HepG2 (cell line): ENCODE measurements at places on chromosomes 1 and 21. TPM values are rescaled to one million over a fixed set of nuclear protein-coding genes. Genes with fewer than 3 reads are reported as not detected.
A peak's percentile ranks its signal among the peaks of the same experiment; 100 is the strongest.

Gene CNR2
- polyA plus RNA-seq, result not detected in 2 replicates

Gene SIK1
- 11.8 and 14.5 TPM in 2 replicates for polyA plus RNA-seq

Gene RIPPLY3
- 2.1 and 2.9 TPM in 2 replicates for polyA plus RNA-seq

Gene MRPL55
- polyA plus RNA-seq, result 58.6 and 74.8 TPM in 2 replicates

Gene SEC16B
- polyA plus RNA-seq, result 4.6 and 6.9 TPM in 2 replicates

Gene KRTAP11-1
- not detected in 2 replicates for polyA plus RNA-seq

Gene C4BPB
- polyA plus RNA-seq, result 266 and 267 TPM in 2 replicates

Gene PAX7
- not detected in 2 replicates for polyA plus RNA-seq

Gene HSPB7
- polyA plus RNA-seq, result 0.10 and 0.20 TPM in 2 replicates

Gene TBX19
- 1.3 and 1.4 TPM in 2 replicates for polyA plus RNA-seq

Gene TIAM1
- polyA plus RNA-seq, result 0.13 and 0.24 TPM in 2 replicates

- DNase-seq, result no peak
These were observed 54.6 kb upstream of the DPT start for GRCh38 chr1:168783458-168784210.

DNA sequence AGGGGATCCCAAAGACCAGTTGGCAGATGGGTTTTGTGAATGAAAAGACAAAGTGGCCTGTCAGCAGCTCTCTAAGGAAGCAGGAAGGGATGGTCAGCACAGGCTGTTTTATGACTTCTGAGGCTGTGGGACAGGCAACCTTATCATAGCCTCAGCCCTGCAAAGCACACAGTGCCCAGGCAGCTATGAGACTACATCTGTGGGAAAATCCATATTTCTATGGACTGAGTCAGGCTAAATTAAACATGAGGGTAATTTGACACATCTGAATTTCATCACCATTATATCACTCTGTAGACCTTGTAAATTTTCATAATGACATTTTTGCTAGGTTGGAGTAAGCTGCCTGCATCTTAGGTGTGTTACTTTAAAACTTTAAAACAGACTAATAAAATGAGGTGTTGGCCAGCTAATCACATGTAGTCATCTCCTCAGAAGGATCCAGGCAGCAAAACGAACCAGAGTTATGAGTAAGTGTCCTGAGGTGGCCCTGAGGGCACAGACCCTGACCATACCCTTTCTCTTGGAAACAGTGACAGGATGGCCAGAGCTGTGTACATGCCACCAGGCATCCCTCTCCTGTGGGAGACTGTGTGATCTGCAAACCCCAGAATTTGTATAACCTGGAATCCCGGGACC, 14.6 kb downstream of the NGF start:
- DNase-seq, result no peak

GRCh38 chr1:159965263-159965662, 11.2 kb upstream of the SLAMF9 start:
- no peak for DNase-seq

GRCh38 chr1:166840309-166841274, 1.3 kb downstream of the POGK start:
- DNase-seq, result no peak

GRCh38 chr1:65997693-65998092, 205.0 kb downstream of the PDE4B start:
- no peak for DNase-seq

DNA sequence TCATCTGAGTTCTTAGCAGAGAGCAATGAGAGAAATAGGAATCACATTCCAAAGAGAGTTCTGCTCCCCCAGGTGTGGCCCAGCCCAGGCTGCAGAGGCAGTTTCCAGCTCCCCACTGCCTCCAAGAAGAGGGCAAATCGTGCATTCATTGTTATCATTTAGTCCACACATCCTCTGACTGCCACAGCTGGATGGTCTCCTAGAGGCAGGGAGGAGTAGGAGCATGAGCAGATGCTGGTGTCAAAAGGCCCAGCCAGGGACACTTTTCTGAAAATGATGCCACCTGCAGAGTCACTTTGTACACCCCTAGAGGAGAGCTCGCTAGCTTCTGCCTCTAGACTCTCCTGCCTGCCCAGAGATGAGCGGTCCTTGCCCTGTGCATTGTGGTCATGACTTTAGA, 33.6 kb upstream of the GNPAT start:
- no peak for DNase-seq

- DNase-seq, result peak; percentile 70
These were observed 31.1 kb upstream of the ZBTB40 start for GRCh38 chr1:22420455-22421053.

- peak; percentile 11 for DNase-seq
These were observed 188.9 kb downstream of the NRIP1 start for GRCh38 chr21:14875704-14876523.

- no peak for DNase-seq
These were observed 56.0 kb upstream of the C1orf21 start for GRCh38 chr1:184330875-184331274.

GRCh38 chr1:78687914-78688313, 38.3 kb downstream of the IFI44 start:
- DNase-seq, result no peak

DNA sequence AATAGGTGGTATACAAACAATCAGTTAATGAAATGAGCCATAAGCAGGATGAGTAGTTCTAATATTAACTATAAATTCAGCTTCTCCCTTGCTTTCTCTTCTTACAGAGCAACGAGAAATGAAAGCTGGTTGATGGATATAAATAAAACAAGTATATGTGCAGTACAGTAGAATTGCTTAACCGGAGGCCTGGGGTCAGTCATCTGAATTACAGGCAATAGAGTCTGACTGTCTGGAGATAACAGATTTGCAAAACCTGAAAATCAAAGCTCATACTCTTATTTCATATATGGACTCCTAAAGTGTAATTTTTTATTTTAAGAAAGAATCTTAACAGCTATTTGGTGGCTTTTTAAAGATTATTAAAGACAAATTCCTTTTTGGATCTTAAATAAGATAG, 43.1 kb upstream of the SGIP1 start:
- no peak for DNase-seq

GRCh38 chr1:40423264-40423642, 27.0 kb upstream of the ZFP69B start:
- no peak for DNase-seq

GRCh38 chr1:169250795-169251194, 116.8 kb downstream of the NME7 start:
- peak; percentile 80 for DNase-seq

DNA sequence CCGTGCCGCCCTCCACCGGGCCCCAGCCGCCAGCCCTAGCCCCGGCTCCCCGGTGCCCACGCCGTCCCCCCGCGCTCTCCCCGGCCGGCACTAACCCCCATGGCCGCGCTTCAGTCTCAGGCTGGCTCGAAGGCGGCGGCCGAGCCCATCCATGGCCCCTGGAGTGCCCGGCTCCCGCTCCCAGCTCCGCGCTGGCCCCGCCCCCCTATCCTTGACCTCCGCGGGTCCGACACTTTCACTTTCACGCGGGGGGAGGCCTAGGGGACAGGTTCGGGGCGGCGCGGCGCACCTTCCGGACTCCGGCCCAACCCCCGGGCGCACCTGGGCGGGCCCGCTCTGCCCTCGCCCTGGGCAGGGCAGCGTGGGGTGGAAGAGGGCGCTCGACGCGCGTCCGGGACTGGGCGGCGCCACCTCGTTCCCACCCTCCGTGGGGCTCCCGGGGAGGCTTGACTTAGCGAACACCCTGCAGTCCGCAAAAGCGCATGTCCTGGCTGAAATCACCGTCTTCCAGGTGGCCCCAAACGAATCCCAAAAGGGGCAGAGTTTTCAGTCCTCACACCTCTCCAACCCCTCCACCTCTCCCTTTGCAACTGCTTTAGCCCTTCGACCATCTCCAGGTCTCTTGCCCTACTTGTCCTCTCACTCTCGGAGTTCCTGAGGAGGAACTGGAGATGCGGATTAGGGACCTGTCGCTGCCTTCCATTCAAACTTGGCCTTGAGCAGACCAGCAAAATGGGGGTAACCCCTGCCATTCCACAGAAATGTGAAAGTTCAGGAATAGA, 3.9 kb upstream of the DENND2D start:
- no peak for DNase-seq

- DNase-seq, result no peak
These were observed 39.8 kb downstream of the ASTN1 start for GRCh38 chr1:177124577-177125278.

DNA sequence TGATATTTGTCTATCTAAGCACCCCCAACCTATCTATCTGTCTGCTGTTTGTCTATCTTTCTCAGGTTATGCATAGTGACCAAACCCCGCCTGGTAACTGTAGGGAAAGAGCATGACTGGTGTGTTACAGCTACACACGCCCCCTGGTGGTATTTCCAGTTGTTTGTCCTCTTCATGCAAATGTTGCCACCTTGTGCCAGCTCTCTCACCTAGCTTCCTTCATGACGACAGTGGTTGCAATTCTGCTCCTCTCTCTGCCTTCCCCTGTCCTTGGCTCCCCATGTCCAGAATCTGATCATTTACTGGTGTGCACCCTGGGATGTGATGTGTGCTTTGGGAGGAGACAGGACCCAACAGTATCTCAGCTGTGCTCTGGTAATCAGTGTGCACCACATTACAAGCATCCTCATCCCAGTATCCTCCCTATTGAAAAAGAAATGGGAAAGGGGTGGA, 8.1 kb upstream of the INKA2 start:
- peak; percentile 81 for DNase-seq

- DNase-seq, result no peak
These were observed 44.3 kb upstream of the CCDC27 start for GRCh38 chr1:3707939-3708328.
